ENCODE measurements at places on chromosomes 2 and 18. TPM values are rescaled to one million over a fixed set of nuclear protein-coding genes. Genes with fewer than 3 reads are reported as not detected.

The DBI gene
- 150 TPM for total RNA-seq

The PLA2R1 gene
- total RNA-seq, result 10.0 TPM

The GPR39 gene
- 0.28 TPM for total RNA-seq

The FOXI3 gene
- not detected for total RNA-seq

The PASK gene
- 1.3 TPM for total RNA-seq

The SLC30A3 gene
- under 0.01 TPM for total RNA-seq

The DDX18 gene
- total RNA-seq, result 45.2 TPM

The ASXL2 gene
- total RNA-seq, result 4.3 TPM

The GPBAR1 gene
- total RNA-seq, result 0.37 TPM

The GCKR gene
- 0.14 TPM for total RNA-seq

The FAM161A gene
- total RNA-seq, result 1.9 TPM

The PSMD1 gene
- total RNA-seq, result 136 TPM

The EEF1B2 gene
- 943 TPM for total RNA-seq

The MC5R gene
- not detected for total RNA-seq
